Sigmoid colon (tissue), 7 donors: ENCODE measurements at places on chromosomes 6 and 20.

GRCh38 chr6:81534934-81535465 lies 217.5 kb downstream of the TENT5A start:
- DNase-seq, result no peak

- peak; percentile 80 for DNase-seq
These were observed 16.7 kb upstream of the ENTPD6 start for GRCh38 chr20:25178563-25179438.

GRCh38 chr6:56380476-56380875 lies 133.1 kb upstream of the COL21A1 start:
- DNase-seq, result no peak

- DNase-seq, result no peak
These were observed 172.0 kb downstream of the MYLK4 start for GRCh38 chr6:2578767-2579166.

DNA sequence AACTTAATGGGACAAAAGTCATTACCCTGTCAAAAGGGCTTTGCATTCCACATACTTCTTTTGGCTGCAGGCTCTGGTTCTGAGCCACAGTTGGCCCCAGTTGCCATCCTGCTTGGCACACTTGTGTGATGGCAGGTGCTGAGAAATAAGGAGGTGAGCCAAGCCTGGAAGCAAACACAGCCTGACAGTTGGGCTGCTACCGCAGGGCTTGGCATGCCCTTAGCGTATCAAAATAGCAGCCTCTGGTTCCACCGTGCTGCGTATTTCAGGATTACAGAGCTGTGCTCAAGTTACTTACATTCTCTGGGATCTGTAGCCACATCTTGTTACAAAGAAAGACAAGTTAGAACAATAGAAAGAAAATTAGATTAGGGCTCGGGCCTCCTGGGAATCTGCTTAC lies 11.1 kb downstream of the MTHFD1L start:
- peak; percentile 85 for DNase-seq

GRCh38 chr6:87378947-87379346 lies 28.8 kb upstream of the CFAP206 start:
- DNase-seq, result no peak

DNA sequence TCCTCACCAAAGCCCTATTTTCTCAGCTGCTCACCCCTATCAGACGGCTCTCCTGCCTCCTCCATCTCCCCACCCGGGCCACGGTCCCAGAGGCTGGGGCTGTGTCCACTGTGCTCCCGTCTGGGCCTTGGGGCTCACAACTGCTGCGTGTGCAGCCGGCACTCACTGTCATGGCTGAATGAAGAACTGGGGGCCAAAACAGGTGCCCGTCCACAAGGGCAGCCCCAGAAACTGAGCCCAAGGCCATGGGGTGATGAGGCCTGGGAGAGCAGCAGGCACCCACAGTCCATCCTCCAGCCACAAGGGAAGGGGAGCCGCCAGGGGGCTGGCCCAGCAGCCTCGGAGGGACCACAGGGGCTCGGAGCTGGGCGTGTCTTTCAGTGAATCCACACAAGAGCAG lies 159.5 kb downstream of the DLL1 start:
- peak; percentile 49 for DNase-seq

DNA sequence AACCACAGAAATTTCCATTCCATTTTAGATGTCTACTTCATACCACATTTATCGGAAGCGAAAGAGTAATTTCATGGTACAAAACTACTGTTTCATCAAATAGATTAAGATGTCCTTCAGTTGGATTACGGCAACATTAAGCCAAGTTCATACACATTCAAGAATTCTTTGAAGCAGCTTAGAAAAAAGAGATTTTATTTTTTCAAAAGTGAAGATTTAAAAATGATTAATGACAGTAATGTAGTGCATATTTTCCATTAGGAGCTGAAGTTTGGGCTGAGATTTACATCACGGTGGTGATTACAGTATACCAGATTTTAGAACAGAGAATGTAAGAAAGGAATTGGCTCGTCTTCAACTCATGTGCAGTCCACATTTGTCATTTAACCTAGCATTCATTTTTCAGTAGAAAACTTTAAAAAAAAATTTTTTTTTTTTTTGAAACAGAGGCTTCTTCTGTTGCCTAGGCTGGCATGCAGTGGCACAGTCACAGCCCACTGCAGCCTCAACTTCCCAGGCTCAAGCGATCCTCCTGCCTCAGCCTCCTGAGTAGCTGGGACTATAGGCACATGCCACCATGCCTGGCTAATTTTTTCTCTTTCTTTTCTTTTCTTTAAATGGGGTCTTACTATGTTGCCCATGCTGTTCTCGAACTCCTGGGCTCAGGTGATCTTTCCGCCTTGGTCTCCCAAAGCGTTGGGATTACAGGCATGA lies 1.9 kb downstream of the SYNJ2 start:
- DNase-seq, result peak; percentile 39

DNA sequence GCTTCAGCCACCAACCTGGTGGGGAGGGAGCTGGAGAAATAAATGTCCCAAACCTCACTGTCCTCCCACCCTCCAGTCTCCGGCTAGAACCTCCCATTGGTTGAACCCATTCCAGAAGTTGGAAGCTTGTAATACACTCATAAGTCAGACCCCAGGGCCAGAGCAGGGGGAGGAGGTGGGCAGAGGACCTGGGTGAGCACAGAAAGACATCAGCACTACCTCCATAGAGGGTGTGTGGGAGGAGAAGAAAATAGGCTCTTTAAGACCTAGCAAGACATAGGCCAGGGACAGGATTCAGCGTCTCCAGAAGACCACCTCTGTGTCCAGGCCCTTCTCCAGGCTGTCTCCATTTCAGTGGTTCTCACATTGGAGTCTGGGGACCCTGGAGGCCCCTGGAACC lies 73.3 kb upstream of the TOP1 start:
- peak; percentile 22 for DNase-seq

DNA sequence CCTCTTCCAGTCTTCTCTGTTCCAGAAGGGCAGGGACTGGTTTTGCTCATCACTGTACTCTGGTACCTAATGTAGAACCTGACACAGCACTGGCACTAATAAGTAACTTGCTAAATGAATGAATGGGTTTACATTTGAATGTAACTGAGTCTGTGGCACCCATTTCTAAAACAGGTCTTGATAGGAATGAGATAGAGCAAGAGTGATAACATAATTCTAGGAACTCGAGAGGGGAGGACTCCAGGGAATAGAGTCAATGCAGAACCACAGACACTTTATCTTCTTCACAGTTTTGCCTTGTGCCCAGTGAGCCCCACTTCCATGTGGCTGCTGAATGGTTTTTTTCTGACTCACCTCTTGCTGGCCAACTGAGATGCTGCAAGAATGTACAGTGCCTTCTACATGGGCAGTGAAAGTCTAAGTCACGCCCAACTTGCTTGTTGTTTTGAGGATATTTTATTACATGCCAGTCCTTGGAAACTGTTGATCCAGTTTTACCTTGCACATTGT lies 61.1 kb downstream of the TBC1D7 start:
- no peak for DNase-seq

DNA sequence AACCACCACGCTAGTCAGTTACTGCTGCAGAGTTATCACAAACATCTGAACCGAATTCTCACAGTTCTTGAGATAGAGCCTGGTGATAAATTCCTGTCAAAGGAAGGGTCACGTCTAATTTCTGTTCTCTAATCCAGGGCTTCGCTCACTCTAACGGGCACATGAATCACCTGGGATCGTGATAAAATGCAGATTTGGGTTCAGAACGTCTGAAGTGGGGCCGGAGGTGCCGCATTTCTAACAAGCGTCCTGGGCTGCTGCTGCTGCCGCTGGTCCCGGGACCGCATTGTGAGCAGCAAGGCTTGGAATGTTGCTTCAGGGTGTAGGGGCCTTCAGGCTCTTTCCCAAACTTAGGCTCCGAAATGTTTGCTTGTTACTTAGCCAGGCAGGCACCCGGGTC lies 264.1 kb downstream of the CDC5L start:
- no peak for DNase-seq

DNA sequence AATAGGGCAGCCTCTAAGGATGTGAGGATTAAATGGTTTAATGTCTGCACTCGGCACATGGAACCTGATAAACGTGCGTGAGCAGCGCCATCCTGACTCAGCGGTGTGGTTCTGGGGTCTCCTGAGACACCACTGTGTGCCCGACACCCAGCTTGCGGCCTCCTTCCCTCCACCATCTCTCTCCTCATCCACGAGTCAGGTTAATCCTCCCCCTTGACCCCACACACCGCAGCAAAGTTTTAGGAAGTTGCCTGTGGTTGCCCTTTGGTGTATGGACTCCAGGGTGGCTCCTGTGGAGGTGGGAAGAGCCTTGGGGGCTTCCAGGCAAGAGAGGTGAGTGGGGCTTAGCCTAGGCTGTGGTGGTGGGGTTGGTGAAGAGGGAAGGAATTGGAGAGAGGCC lies 68.2 kb downstream of the PHACTR3 start:
- DNase-seq, result no peak
